ENCODE measurements at places on chromosomes 7 and 10.
A peak's percentile ranks its signal among the peaks of the same experiment; 100 is the strongest.

- DNase-seq, result peak; percentile 8
Measured at GRCh38 chr7:11170863-11171568, 197.3 kb downstream of the PHF14 start.

DNA sequence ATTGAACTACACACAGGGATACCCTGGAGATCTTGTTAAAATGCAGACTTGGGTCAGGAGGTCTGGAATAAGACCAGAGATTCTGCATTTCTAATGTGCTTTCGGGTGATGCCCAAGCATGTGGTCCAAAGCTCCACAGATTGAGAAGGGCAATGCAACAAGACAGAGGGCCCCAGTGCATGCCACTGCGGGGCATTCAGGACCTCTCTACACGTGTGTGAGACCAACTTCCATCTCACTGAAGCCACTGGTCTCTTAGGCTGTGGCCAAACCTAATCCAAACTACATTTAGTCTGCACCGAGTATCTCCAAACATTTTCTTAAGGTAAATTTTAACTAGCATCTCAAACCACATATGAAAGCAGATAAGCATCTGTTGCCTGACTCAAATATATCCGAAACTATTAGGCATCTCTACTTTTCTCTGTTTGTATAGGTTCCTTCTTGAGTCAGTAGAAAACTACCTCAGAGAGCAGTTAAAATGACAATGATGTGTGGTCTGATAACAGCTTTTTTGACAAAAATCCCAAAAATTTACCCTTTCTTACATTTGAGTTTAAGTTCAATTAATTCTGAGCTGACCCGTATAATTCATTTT lies 107.5 kb downstream of the ELMO1 start:
- no peak for DNase-seq

- DNase-seq, result no peak
Measured at GRCh38 chr10:129832573-129833467, 131.3 kb downstream of the EBF3 start.

GRCh38 chr7:2893411-2893861 lies 49.3 kb upstream of the GNA12 start:
- DNase-seq, result no peak

DNA sequence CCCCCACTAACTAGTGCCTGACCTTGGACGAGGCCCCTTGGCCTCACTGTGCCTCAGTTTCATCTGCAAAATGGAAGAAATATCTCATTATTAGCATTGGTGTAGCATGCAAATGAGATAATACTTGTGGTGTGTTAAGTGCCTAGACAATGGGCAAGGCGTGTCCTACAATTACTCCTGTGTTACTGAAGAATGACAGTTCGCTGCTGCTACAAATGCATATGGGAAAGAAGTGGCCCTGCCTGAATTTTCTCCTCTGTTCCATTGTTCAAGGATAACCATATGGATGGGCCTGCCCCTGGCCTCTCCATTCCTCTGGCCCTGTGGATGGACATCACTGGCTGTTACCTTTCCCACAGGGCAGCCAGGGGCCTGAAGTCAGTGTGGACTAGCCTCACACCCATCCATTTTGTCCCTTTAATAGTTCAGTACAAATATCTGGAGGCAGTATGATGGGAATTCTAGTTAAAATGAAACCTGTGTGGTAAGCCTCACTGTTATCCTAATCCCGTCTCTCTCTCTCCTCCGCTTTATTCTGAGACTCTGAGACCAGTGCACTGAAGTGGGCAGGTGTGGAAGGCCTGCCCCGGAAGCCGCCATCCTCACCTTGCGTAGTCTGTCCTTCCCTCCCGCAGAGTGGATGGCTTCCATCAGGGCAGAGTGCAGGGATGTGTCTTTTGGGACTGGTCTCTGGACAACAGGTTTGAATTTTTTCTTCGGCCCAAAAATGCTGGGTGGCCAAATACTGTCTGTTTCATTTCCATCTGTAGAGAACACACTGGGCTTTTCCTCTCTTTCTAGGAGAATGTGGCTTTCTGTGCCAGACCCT lies 244.6 kb upstream of the GRB10 start:
- DNase-seq, result no peak

GRCh38 chr10:85448716-85449115 lies 917.9 kb downstream of the GRID1 start:
- DNase-seq, result no peak

All from NCI-H2171 (cell line).